PC-3 (cell line): ENCODE measurements at places on chromosomes 7 and 10.

GRCh38 chr7:92295391-92295790 is 49.6 kb downstream of the ANKIB1 start:
- DNase-seq = no peak

GRCh38 chr10:32298075-32298812 is 48.7 kb downstream of the EPC1 start:
- DNase-seq = peak; percentile 89

DNA sequence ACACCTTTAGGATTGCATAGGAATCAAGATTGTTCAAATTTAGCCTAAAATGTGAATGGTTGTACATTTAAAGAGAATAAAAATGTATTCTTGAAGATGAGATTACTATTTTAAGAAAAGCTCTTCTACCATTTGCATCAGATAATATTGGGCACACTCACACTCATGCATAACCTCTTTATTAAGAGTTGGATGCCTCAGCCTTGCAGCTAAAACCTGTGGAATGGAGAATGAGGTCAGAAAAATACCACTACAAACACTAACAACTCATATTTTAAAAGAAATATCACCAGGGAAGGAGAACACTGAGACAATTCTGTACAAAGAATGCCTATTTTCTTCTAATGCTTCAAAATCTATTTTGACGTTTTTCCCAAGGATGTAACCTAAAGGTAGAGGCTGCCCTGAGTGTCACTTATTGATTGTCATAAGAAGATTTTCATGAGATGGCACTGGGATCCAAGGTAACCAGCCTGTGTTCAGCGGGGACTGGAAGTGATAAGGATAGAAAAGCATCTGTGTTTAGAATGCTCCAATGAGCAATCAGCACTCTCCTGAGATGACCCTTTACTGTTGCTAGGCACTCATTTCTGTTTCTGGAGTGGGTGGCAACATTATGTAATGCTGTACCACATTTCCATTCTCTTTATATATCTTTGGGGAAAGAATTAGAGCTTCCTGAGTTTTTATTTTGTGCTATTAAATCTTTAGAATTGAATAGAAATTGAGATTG is 26.6 kb downstream of the REEP3 start:
- DNase-seq = no peak

DNA sequence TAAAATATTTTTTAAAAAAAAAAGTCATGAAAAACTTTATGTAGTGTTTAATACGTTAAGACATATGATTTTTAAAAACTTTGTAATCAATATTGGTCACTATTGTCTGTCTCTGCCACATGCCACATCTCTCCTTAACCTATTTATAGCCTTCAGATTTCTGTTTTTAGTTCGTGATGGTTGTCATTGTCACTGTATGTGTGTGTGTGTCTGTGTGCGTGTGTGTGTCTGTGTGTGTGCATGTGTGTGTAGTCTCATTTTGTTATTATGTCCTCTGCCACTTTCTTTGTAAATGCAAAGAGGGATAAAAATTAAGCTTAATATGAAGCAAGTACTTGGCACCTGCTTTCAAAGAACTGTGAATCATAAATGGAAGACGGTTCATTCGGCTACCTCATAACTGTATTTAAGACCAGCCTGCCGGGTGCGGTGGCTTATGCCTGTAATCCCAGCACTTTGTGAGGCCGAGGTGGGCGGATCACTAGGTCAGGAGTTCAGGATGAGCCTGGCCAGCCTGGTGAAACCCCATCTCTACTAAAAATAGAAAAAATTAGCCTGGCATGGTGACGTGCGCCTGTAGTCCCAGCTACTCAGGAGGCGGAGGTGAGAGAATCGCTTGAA is 354.0 kb downstream of the ARL4A start:
- no peak for DNase-seq

DNA sequence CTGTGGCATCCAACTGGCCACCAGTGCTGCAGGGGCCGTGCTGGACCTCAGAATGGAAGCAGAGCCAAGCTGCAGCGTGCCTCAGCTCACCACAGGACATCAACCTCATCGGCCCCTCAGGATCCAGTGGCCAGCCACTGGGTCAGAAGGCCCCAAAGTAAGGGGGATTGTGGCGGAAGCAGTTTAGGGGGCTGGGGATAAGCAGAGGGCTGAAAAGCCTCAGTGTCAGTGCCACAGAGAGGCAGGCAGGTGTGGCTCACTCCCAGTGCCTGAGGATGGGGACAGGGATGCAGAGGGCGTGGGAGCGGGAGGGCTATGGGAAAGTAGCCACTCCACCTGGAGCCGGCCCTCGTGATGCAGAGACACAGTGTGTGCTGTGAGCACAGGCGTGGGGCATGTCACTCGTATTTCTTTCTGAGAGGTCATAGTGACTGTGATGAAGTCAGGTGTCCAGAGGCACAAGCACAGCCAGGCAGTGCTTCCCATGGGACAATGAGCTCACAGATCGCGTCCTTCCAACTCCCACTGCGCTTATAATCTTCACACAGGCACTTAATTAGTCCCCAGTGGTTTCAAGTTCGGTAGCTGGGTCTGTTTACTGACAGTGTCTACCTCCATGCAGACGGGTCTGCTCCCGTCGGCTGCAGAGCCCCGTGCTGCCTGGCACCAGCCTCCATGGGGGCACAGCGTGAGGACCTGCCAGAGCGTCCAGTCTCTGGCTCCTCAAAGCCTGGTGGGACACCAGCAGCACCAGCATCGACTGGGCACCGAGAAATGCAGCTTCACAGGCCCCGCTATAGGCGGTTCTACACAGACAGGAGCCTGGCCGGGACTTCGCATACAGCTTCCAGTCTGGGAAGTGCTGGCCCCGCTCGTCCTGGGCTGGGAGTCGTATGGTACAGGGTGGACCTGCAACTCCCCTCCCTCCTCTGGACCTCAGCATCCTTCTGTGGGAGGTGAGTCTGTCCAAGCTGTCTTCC is 42.9 kb upstream of the CNPY1 start:
- DNase-seq = no peak

- no peak for DNase-seq
Measured at GRCh38 chr7:157898261-157898660, 561.5 kb downstream of the DNAJB6 start.

GRCh38 chr7:129008645-129009414 is 46.1 kb downstream of the TNPO3 start:
- DNase-seq = no peak

- no peak for DNase-seq
Measured at GRCh38 chr10:126690534-126690933, 20.0 kb upstream of the C10orf90 start.

DNA sequence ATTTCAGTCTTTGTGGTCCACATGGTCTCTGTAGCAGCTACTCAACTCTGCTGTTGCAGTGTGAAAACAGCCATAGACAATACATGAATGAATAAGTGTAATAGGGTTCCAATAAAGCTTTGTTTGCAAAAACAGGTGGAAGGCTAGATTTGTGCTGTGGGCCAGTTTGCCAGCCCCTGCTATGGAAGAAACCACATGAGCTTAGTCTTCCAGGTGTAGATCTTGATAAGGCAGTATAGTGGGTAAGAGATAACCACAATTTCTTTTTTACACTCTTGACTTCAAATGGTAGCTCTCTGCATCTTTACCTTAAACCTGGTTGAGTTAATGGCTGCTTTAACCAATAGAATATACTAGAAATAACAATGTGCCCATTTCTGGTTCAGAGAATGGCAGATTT is 135.0 kb upstream of the PALS2 start:
- DNase-seq = no peak

- no peak for DNase-seq
Measured at GRCh38 chr10:73366381-73367298, 8.0 kb upstream of the CFAP70 start.

- no peak for DNase-seq
Measured at GRCh38 chr7:158508802-158509385, 78.7 kb downstream of the PTPRN2 start.

DNA sequence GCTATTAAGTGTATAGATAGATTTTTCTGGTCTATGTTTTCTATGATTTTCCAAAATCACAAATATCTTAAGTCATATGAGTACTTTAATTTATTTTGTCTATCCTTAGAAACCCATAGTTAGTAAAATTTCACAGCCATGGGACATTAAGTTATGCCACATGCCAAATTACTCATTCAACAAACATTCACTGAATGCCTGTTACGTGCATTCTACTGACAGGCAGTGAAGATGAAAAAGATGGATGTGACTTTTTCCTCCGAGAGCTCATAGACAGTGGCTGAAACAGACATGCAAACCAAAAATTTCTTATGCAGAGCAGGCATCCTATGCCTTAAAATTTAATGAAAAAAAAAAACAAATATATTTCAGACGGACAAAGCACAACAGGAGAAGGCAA is 84.9 kb downstream of the CHRM2 start:
- DNase-seq = peak; percentile 67

- no peak for DNase-seq
Measured at GRCh38 chr10:129101232-129101980, 365.6 kb upstream of the MGMT start.

GRCh38 chr7:97499204-97499603 is 232.7 kb upstream of the TAC1 start:
- peak; percentile 37 for DNase-seq

- peak; percentile 80 for DNase-seq
Measured at GRCh38 chr10:74067373-74068352, 69.7 kb downstream of the VCL start.

GRCh38 chr7:672891-673290 is 53.6 kb upstream of the DNAAF5 start:
- no peak for DNase-seq

- no peak for DNase-seq
Measured at GRCh38 chr7:116468534-116468933, 31.0 kb upstream of the CAV2 start.

DNA sequence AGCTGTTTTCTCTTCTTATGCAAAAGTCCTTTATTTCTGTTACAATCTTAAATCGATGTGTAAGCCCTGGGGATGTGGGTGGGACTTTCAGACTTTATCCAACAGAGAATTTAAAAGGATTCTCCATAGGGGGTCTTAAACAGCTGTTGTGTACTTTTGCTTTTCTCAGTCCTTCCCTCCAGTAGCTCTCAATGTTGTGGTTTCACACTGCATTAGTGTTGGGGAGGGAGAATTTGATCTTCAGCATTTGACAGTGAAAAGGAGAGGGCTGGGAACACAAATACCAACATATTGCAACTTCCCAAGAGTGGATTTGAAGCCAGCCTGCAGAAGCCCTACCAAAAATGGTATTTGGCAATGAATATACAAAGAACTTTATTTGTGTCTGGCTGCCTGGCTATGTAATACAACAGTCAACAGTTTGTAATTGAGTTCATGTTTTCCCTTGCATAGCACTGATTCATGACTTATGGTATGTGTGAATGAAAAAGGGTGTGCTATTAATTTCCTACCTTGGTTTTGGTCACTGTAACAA is 80.1 kb upstream of the CAPZA2 start:
- peak; percentile 46 for DNase-seq

DNA sequence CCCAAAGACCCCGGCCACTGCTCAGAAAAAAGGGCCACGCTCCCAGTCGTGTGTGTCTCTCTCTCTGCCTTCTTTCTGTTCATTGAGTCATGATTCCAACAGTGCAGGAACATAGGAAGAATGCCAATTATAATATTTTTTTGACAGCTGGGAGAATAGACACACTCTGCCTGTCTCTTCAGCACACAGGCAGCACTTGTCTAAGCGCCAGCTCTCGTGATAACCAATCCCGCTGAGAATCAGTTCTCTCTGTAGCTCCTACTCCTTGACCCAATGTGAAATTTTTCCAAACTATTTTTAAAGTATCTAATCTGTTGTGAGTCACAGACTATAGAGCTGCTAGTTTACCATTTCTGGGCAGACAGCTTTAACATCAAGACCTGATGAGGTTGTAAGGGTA is 145.7 kb upstream of the RHEB start:
- no peak for DNase-seq

GRCh38 chr10:47173929-47174442 is 126.0 kb upstream of the GDF10 start:
- DNase-seq = no peak

DNA sequence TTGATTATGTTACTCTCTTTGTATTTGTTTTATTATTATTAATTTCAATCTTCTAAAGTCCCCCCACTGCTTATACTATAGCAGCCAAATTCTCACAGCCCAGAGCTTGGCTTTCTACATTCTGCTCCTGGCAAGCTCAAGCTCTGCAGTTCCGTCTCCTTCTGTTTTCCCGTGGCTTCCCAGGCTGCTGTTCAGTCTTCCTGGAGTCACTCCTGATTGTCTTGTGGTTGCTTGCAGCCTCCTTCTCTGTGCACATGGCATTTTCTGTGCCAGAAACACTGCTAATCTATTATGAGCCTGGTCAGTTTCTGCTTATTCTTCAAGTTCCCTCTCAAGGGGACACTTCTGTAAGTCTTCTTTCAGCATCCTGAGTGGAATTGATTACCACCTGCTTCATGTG is 533.7 kb upstream of the IGFBP3 start:
- no peak for DNase-seq

DNA sequence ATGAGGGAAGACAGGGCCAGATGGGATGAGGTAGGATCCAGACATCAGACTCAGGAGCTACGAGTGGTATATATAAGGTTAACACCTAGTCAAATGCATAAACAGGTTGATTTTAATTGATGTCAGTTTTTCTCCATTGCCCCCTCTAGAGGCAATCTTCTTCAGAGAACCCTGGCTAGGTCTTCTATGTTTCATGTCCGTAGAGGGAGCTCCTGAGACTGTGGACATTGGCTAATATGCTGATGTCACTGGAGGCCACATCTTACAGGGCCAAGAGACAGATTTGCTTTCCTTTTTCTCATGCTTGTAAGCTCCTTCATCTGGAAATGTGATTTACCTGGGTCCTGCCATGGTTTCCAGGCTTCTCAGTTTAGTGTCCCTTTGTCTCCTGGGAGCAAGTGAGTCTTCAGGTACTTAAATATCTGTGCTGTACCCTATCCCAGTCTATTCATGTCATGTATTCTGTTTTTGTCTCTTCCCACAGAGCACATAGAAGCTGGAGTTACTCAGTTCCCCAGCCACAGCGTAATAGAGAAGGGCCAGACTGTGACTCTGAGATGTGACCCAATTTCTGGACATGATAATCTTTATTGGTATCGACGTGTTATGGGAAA is 161.6 kb upstream of the PRSS1 start:
- peak; percentile 82 for DNase-seq

- DNase-seq = no peak
Measured at GRCh38 chr7:147999962-148000361, 590.6 kb upstream of the C7orf33 start.

DNA sequence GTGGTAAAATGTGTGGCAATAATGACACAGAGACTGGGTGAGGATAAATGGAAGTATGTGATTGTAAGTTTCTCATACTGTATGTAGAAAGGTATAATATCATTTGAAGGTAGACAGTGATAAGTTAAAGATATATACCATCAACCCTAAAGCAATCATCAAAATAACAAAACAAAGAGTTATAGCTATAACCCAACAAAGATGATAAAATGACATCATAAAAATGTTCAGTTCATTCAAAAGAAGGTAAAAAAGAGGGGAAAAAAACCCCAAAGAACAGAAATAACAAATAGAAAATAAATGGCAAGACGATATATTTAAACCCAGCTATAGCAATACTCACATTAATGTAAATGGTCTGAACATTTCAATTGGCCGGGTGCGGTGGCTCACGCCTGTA is 17.4 kb upstream of the TCF7L2 start:
- no peak for DNase-seq

GRCh38 chr10:23325132-23325531 is 19.5 kb downstream of the C10orf67 start:
- no peak for DNase-seq
